ENCODE measurements at places on chromosomes 16 and 17.

DNA sequence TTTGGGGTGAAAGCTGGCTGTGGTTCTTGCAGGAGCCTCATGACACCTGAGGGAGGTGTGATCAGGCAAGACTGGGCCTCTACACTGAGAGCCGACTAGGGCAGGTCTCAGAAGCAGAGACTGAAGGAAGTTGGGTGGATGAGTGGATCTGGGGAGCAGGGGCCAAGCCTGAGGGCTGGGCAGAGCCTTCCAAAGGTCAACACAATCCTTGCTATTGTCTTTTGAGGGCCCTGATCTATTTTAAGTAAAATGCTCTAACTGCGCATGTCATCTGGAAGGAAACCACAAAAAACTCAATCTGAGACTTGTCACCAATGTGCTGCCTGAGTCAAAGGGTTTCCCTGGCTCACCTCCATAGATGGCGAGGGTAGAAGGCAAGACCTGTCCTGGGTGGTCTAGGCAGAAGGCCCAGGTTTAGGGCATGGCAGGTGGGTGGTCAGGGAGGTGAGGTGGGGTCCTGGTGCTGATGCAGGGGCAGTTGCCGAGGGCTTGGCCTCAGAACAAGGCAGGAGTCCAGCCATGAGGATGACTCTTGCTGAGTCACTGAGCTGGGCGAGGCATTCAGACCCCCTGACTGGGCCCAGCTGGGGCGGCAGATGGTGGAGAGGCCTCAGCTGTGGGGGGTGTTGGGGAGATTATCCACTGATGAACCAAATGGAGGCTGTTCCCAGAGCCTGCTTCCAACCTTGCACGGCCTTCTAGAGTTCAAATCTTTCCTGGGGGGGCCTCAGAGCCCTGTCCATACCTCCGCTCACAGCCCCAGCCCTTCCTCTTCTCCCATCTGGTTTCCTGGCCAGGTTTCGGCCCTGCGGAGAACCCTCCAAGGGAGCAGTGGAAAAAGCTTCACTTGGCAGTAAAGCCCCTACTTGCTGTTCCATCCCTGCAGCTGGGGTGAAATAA is 5.1 kb downstream of the MVP start:
- DNase-seq = no peak

- no peak for DNase-seq
These were observed 22.7 kb downstream of the CYB561 start for GRCh38 chr17:63423251-63423950.

GRCh38 chr17:61461967-61462718 is 9.9 kb downstream of the TBX4 start:
- DNase-seq = no peak

- no peak for DNase-seq
These were observed 19.6 kb downstream of the NT5M start for GRCh38 chr17:17322516-17323510.

DNA sequence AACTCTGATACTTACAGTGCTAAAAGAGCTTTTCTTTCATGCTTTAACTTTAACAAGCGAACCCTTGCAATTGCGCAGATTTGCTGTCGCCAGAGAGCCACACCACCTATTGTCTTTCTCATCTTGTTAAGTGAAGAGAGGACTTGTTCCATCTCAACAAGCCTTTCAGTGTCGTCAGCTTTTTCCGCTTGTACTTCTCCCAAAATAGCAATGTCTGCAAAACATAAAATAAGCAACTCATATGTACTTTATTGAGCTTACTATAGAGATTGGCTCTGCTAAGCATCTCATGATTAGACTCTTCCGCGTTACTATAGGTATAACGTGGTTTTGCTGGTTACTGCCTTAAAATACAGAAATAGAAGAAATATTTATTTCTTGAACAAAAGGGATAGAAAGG is 51.9 kb downstream of the ABCA8 start:
- no peak for DNase-seq

- no peak for DNase-seq
These were observed 13.3 kb downstream of the CNEP1R1 start for GRCh38 chr16:50038286-50038685.

DNA sequence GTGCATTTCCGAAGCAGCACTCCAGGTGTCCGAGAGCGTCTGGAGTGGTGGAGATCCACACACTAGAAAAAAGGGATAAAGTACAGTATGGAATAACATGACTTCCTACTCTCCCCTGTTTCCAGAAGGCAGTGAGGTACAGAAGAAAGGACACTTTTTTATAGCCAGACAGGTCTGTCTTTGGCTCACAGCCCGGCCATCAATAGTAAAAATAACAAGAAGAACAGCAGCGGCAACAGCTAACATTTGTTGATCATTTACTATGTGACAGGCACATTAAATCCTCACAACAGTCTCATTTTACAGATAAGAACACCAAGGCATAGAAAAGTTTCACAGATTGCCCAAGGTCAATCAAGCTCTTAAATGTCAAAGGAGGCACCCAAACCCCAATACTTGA is 16.2 kb downstream of the DYNLRB2 start:
- no peak for DNase-seq

DNA sequence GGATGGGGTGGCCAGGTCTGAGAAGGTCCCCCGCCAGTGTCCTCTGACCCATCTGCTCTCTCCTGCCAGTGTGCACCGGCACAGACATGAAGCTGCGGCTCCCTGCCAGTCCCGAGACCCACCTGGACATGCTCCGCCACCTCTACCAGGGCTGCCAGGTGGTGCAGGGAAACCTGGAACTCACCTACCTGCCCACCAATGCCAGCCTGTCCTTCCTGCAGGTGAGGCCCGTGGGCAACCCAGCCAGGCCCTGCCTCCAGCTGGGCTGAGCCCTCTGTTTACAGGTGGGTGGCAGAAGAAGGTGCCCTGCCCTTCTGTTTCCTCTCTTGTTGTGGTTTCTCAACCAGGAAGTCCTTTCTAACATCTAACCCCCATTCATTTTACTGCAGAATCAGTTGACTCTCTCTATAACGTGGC is 7.1 kb downstream of the ERBB2 start:
- no peak for DNase-seq

- DNase-seq = no peak
These were observed 169.4 kb downstream of the IRX5 start for GRCh38 chr16:55100100-55100499.

DNA sequence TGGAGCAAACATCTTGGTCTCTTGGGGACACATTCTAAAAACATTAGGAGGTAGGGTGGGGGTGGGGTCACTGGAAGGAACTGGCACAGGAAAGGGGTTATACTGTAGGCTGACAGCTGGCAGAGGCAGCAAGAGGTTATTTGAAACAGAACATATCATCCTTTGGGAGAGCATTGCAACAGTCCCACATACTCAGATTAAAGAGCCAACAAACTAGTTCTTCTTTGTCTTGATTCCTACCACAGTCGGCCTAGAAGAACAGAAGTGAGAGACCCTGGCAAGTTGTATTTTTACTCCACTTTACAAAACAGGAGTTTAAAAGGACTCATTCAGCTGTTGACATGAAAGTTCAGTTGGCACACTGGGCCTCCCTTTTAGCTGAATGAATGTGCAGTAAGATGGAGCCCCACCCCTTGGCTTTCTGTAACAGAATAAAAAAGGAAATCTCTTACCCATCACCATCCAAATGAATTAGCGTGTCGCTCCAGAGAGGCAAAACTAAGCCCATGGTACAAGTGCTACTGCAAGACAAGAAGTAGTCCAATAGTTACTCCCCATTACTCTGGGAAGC is 54.6 kb upstream of the CORO6 start:
- no peak for DNase-seq

- DNase-seq = no peak
These were observed 2.4 kb upstream of the PERCC1 start for GRCh38 chr16:1428511-1428910.

DNA sequence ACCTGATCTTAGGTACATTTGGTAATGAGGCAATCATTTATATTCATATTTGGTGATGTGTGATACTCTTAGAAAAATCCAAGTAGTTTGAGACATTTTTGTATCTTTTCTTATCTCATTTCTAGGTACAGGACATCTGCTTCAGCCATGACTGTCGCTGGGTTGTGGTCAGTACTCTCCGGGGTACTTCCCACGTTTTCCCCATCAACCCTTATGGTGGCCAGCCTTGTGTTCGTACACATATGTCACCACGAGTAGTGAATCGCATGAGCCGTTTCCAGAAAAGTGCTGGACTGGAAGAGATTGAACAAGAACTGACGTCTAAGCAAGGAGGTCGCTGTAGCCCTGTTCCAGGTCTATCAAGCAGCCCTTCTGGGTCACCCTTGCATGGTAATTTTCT is 312.2 kb downstream of the BCAS3 start:
- DNase-seq = no peak

DNA sequence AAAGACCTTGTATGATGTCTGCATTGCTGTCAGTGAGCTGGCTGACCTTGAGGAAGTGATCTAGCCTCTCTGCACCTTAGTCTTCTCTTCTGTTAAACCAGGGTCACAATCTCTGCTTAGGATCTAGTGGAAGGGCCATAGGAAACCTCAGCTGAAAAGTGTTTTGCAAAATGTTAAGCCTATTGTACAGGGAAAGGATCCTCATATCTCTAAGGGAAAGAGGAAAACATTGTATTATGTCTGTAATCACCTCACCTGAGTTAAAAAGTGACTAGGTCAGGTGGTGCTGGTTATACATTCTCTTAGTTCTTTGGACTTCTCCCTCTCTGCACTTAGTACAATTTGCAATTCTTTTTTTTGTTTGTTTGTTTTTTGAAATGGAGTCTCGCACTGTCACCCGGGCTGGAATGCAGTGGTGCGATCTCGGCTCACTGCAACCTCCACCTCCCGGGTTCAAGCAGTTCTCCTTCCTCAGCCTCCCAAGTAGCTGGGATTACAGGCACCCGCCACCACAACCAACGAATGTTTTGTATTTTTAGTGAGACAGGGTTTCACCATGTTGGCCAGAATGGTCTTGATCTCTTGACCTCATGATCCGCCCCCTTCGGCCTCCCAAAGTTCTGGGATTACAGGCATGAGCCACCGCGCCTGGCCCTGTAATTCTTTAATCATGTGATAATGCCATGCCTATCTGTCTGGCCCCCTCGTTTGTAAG is 2.0 kb upstream of the SEPHS2 start:
- DNase-seq = no peak

DNA sequence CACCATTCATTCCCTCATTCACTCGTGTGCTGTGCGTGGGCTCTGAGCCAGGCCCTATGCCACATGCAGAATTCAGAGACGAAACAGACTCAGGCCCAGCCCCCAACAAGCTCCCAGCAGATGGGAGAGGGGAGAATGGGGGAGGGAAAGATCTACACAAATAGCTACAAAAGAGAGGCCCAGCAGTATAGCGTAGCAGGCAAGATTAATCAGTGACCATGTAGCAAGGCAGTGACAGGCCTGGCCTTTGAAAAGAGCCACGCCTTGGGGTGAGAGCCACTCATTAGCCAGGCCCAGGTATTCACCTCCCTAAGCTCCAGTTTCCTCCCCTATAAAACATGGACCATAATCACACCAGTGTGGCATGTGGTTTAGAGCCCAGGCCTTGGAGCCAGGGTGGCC is 16.4 kb upstream of the KRT19 start:
- DNase-seq = no peak

DNA sequence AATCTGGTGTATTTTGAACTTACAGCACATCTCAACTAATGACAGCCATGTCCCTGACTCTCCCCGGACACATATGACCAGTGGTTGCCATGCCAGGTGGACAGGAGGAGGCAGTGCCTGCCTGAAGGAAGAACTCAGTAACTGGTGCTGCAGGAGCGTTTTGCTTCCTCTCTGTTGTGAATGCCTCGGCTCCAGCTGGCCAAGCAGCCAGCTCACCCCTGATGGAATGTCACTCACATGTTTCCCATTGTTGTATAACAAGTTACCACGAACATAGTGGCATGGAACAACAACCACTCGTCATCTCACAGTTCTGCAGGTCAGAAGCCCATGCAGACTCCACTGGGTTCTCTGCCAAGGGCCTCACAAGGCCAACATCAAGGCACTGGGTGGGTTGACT is 20.1 kb upstream of the IRF8 start:
- DNase-seq = no peak

DNA sequence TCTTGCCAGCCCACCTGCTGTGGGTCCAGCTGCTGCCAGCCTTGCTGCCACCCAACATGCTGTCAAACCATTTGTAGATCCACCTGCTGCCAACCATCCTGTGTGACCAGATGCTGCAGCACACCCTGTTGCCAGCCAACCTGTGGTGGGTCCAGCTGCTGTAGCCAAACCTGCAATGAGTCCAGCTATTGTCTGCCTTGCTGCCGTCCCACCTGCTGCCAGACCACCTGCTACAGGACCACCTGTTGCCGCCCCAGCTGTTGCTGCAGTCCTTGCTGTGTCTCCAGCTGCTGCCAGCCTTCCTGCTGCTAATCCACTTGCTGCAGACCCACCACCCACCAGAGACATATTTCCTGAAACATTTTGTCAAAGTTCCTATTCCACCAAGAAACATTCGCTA is 641 bp downstream of the KRTAP9-1 start:
- DNase-seq = no peak

DNA sequence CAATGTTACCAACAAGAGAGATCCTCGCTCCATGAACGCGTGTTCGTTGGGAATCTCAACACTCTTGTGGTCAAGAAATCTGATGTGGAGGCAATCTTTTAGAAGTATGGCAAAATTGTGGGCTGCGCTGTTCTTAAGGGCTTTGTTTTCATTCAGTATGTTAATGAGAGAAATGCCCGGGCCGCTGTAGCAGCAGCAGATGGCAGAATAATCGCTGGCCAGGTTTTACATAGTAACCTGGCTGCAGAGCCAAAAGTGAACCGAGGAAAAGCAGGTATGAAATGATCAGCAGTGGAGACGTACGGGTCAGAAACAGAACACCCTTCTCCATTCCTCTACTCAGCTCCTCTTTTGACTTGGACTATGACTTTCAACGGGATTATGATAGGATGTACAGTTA is 13.3 kb downstream of the SOCS1 start:
- DNase-seq = no peak

GRCh38 chr17:31888124-31888523 is 13.4 kb downstream of the UTP6 start:
- DNase-seq = no peak

- DNase-seq = no peak
These were observed 10.6 kb downstream of the AARSD1 start for GRCh38 chr17:42953669-42954068.

GRCh38 chr17:44911133-44912001 is 3.9 kb downstream of the GFAP start:
- DNase-seq = no peak

GRCh38 chr16:12009462-12009861 is 32.9 kb downstream of the SNX29 start:
- DNase-seq = no peak

GRCh38 chr17:58353389-58353825 is 1.4 kb upstream of the SUPT4H1 start:
- DNase-seq = no peak

GRCh38 chr17:8843344-8843743 is 24.1 kb downstream of the PIK3R6 start:
- no peak for DNase-seq

- DNase-seq = no peak
These were observed 257.9 kb downstream of the SOX9 start for GRCh38 chr17:72378414-72379390.

DNA sequence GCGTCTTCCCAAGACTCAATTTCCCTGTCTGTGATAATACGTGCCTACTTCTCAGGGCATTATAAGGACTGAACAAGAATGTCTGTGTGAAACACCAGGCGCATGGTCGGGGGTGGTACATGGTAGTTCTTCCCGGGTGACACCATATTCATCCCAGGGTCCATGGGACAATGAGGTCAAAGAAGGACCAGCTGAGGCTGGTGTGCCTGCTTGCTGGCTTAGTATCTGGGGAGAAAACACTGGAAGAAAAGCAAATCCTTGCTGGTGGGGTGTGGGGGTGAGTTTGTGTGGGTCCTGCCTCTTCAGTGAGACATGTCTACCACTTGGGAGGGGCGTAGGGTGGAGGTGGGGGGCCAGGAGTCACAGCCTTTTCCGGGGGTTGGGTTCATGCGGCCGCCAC is 174.2 kb downstream of the RAB11FIP4 start:
- DNase-seq = no peak

Data from Panc1 (cell line).